ENCODE measurements at places on chromosomes 3 and 15.

GRCh38 chr15:83210619-83211018, 3.0 kb upstream of the HDGFL3 start:
- no peak for DNase-seq

DNA sequence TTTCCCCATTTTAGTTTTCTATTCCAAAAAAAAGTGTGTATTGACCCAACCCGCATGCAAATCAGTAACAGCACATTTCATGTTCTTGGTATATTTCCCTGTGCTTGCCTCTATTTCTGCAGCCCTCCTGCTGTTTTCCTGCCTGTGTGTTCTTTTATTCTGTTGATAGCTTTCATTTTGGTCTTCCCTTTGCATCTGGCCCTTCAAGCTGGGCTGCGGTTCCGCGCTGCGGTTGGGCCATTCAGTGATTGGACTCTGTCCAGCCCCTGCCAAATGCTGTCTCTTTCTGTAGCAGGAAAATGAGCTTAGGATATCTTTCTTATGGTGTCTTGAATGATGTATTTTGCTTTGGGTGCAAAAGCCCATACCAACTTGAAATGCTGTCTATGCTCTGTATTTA, 49.9 kb downstream of the ZNF621 start:
- DNase-seq, result no peak

DNA sequence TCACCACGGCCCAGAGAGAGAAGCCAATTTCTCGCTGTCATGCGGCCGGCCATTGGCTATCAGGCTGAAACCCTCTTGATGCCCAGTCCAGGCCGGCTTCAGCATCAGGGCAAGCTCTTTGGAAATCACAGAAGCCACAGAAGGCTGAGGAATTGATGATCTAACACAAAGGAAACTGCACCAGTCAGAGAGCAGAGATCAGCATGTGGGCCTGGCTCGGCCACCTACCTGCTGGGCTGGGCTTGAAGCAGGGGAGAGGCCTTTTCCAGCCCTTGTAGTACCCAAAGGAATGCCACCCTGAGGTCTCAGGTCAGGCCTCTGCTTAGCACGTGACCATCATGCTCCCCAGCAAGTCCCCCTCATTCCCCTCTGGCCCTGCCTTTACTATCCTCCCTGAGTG, 119.1 kb downstream of the TLE3 start:
- no peak for DNase-seq

DNA sequence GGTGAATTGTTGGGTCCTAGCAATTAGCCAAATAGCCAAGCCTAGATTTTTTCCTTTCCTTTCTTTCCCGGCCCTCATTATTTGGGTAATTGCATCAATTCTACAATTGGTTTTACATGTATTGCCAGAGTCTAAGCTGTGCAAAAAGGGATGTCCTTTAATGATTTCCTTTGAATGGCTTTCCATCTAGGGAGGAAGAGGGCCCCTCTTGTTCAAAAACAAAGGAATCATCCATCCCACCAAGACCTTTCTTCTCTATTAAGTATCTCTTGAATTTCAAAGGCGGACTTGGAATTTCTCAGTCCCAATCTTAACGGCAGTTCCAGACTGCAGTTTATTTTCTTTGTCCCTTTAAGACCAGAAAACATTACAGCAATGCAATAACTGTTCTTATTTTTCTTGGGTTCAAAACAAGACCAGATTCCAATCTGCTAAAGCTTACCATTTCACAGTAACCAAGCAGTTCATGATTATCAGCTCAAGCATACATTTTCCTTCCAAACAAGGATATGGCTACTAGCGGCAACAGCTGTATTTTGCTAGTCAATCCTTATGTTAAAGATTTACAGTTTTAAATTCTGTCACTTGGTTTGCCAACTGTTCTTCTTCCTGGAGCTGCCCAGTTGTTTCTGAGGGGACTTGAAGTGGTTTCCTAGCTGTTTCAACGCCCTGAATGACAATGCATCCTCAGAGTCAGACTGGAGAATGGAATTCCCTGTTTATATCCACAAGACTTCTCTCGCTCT, 91.4 kb upstream of the LRIG1 start:
- DNase-seq, result no peak

- DNase-seq, result no peak
Measured at GRCh38 chr15:78341057-78341987, 1.2 kb downstream of the CRABP1 start.

GRCh38 chr15:66388576-66388975, 1.9 kb downstream of the MAP2K1 start:
- no peak for DNase-seq

GRCh38 chr15:26838742-26839460, 28.0 kb upstream of the GABRA5 start:
- DNase-seq, result no peak

GRCh38 chr15:82197733-82198594, 64.6 kb downstream of the EFL1 start:
- peak; percentile 31 for DNase-seq

DNA sequence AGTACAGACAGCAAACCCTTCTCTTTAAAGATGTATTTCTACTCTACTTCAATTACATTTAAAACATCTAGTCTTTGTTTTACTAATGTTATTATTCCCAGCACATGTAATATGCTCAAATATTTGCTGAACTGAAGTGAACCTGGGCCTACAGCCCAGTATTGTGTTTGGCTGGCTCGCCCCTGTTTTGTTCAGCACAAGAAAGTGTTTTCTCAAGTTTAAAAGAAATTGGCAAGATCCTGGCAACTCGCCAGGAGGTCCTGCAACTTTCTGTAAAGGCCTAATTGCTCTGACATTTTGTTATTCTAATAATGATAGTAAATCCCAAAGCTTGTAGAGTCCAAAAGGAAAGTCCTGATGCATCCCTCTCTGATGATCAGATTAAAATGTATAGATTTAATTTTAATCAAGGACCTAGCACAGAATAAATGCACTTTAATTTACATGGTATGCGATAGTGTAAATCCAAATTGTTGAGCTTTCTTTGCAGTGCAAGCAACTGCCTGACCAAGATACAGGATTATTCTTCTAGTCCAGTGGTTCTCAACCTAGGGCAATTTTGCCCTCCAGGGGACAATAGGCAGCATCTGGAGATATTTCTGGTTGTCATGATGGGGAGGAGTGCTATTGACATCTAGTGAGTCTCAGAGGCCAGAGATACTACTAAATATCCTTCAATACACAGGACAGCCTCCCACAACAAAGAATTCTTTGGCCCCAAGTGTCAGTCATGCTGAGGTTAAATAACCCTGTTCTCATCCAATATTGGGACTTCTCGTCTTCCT, 35.7 kb upstream of the TMOD3 start:
- no peak for DNase-seq

GRCh38 chr3:46892285-46893145, 15.0 kb downstream of the PTH1R start:
- no peak for DNase-seq

DNA sequence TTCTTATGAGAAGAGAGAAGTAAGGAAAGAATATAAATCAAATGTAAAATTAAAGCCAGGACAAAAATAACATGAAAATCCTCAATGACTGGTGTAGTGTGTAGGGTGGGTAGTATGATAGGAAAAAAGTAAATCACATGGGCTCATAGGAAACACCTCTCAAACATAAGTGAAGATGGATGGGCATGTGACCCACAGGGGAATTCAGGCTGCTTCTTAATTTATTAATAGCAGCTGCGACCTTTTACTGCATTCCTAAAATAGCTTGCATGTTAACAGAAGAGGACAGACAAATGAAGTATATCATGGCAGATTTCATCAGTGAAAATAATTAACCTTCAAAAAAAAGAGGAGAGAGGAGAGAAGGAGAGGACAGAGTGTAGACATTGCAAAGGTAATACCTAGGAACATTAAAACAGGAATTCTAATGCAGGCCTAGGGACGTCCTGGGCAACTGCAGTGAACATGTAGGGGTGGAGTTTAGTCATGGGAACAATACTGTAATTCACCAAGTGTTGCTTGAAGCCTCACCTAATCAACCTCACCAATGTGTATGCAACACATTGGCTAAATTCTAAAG, 132.9 kb downstream of the KCNMB2 start:
- DNase-seq, result no peak

DNA sequence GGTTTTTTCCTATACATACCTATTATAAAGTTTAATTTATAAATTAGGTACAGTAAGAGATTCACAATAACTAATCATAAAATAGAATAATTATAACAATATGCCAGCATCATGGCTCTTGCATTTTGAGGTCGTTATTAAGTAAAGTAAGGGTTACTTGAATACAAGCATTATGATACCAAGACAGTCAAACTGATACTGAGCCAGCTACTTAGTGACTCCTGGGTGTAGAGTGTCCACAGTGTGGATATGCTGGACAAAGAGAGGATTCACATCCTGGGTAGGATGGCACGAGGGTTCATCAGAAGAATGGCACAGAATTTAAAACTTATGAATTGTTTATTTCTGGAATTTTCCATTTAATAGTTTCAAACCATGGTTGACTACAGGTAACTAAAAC, 157.2 kb upstream of the IL12A start:
- DNase-seq, result no peak

DNA sequence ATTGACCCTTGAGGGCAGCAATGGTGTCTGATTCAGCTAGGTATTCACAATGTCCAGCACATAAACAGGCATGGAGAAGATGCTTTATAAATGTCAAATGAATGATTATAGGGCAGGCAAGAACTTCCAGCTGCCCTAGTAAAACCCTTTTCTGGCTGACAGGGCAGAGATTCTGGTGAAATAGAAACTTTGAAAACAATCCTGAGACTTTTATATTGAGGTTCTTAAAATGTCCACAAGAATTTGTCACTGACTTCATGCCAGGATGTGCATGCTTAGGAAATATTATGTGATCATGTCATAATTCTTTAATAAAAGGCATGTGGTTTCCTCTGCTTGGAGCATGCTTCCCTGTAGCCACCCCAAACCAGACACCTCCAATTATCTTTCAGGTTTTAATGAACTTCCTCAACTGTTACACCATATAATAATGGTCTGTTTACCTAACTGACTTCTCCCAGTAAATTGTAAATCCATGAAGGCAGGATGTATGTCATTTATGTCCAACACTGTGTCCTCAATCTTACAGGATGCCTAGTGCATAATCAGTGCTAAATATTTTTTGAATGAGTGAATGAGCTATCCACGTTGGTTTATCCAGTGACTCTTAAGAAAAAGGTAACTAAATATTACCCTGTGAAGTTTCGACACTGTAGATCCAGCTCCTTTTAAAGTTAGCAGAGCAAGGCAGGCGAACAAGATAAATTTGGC, 43.4 kb upstream of the CLRN1 start:
- no peak for DNase-seq
